ENCODE measurements at places on chromosomes 12 and 14. TPM values are rescaled to one million over a fixed set of nuclear protein-coding genes. Genes with fewer than 3 reads are reported as not detected.

GRCh38 chr14:49636866-49637265, 1.8 kb upstream of the DNAAF2 start:
- DNase-seq = no peak

DNA sequence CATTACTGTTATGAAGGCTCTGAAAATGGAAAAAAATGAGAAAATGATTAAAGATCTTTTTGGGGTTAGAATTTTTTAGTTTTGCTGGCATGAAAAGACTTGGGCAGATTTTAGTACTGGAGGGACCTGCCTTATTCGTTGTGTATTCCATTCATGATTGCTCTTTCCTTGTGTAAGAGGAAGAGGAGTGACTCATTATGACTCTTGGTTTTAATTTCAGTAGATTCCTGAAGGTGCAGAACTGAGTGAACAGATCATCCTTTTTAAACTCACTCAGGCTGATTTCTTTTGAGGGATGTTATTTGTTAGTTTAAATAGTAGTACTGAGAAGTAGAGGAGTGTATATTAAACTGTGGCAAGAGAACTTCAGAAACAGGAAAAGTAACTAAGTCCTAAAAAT, 41.6 kb downstream of the AKAP6 start:
- no peak for DNase-seq

The STRAP gene
- 218 TPM for total RNA-seq

The SBNO1 gene
- 47.5 TPM for total RNA-seq

DNA sequence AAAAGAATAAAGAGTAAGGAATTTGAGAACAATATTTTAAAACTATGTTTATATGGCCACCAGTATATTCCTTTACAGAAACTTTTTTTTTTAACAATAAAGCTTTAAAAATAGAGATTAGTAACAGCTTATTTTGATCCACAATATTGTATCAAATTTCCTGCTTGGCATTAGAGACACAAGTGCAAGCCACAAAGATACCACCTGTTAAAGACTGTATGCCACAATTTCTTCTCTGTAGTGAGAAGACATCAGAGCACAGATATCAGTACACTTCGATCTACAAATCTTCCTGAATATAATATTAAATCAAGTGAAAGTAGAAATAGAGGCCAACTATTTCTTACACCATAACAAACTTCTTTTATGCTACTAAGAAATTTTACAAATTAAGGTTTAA, 68.0 kb downstream of the GALNT4 start:
- DNase-seq = no peak

The AJUBA gene
- 44.3 TPM for total RNA-seq

The KRT72 gene
- total RNA-seq = not detected

DNA sequence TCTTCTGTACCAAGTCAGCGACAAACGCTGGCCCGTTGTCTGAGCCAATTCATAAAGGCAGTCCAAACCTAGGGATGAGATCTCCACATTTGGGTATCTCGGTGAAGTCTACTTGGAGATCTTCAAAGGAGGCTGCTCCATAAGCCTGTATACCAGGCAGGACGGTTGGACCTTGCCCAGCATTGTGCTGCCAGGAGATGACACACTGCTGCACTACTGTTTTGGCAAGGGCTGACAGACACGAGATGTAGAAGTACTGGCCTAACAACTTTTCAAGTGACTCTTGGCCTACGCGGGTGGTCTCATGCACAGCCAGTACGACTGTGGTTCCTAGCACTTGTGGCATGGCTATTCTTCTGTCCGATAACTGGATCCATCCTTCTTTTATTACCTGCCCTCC, 135.3 kb downstream of the SLC38A6 start:
- DNase-seq = no peak

The DAO gene
- total RNA-seq = not detected

GRCh38 chr14:91337699-91338335, 79.8 kb downstream of the CCDC88C start:
- DNase-seq = no peak

DNA sequence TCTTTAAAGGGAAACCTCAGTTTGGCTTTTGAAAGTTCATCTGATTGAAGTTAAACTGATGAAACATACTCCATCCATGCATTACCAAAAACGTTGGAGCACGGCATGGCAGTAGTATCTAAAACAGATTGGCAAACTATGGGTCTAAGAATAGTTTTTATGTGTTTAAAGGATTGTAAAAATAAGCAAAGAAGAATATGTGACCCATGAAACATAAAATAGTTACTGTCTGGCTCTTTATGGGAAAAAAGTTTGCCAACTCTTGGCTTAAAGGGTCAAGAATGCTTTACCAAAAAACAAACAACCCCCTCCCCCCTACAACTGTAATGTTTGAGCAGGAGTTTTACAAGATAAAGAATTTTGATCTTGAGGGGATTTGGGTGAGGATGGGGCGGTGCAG, 32.6 kb downstream of the TRAF3 start:
- DNase-seq = no peak

All from H9 (cell line).